ENCODE measurements at places on chromosomes 1 and 21. TPM values are rescaled to one million over a fixed set of nuclear protein-coding genes. Genes with fewer than 3 reads are reported as not detected.

Gene CD1B
- not detected for total RNA-seq

Gene FLG2
- total RNA-seq: not detected

Gene OR10J5
- not detected for total RNA-seq

Gene AZIN2
- 0.16 TPM for total RNA-seq
